ENCODE measurements at places on chromosomes 6 and 20.

GRCh38 chr20:24831232-24831631 is 117.8 kb upstream of the CST7 start:
- no peak for DNase-seq

- DNase-seq = no peak
Observed at GRCh38 chr6:135270676-135271536, 89.8 kb downstream of the MYB start.

GRCh38 chr6:129359811-129360681 is 349.9 kb downstream of the ARHGAP18 start:
- DNase-seq = no peak

- no peak for DNase-seq
Observed at GRCh38 chr6:43760210-43761168, 9.5 kb upstream of the VEGFA start.

- no peak for DNase-seq
Observed at GRCh38 chr6:112037783-112038216, 16.1 kb upstream of the CCN6 start.

GRCh38 chr6:29602564-29603361 is 17.8 kb downstream of the OR2H2 start:
- DNase-seq = no peak

GRCh38 chr6:2450546-2450945 is 205.1 kb upstream of the GMDS start:
- DNase-seq = no peak

DNA sequence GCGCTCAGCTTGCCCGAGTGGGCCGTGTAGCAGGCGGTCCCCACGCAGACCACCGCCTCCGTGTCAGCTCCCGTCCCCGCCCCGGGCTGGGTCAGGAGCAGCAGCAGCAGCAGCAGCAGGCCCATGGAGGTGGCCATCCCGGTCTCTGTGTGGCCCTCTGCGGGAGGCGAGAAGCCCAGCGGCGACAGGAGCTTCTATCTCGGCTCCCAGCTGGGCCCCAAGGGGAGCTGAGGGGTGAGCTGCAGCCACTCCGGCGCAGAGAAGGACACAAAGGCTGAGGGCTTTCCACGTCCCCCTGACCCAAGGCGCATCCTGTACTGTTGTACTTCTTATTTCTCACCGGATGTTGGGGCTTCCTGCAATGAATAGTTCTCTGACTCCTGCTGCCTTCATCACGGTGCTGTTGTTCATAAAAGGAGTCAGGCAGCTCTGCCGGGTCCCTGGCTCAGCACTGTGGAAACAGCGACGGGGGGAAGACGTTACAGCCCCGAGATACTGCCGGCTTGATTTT is at the start of gene CD93:
Gene CD93, minus strand, starts transcription at position 269 of the 511 bp plus-strand sequence. Its CDS starts 132 bp downstream, at position 137.
- no peak for DNase-seq

GRCh38 chr6:85496856-85497255 is 47.0 kb downstream of the NT5E start:
- DNase-seq = no peak

- no peak for DNase-seq
Observed at GRCh38 chr6:132798869-132799538, 567 bp upstream of the SLC18B1 start.
